Activated naive CD4-positive, alpha-beta T cell (primary cell): ENCODE measurements at places on chromosomes 5 and 9.

DNA sequence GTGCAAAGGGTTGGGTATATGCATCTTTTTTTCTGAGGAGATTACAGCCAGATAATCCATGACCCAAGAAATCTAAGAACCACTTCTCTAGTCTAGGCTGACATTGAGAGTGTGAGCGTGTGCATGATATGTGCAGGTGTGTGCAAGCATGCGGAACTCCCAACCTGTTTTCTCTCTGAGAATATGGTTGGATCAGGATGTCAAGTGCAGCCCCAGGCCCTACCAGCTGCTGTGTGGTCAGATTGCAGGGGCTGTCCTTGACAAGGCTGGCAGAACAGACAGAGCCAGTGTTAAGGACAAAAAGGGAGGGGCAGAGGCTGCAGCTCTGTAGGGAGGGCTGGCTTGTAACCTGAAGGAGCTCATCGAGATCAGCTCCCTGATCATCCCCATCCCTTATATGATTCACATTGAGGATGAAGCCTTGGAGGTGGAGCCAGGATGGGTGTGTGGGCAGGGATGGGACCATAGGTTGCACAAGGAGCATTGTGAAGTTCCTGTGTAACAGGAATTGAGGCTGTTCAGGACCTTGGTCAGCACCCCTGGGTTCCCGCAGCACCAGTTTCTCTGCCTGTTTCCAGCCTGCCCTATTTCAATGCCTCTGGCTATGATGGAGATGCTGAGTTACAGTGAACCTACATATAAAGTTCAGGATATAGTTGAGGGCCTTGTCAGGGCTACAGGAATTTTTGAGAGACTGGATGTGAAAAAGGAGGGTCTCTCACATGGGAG lies 52.6 kb upstream of the ARAP3 start:
- DNase-seq, result no peak

DNA sequence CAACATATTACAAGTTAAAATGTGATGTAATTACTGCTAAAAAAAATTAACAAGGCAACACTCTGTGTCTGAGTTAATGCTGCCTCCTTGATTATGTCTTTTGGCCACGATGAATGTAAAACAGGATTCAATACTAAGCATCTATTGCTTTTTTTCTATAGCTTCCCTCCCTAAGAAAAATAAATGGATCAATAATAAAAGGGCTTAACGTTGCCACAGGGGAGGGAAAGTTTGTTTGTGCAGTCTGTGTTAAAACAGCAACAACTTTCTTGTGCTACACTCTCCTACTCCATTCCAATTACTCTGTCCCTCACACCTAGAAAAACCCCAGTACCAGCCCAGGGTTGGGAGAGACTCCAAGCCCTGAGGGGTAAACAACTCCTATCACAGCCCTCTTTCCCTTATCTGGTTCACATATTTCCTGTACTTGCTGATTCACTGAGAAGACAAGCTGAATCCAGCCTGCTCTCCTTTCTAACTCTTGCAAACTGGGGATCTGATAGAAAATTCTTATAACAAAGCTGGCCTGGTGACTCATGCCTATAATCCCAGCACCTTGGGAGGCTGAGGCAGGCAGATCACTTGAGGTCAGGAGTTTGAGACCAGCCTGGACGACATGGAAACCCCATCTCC lies 44.8 kb downstream of the PTPN3 start:
- no peak for DNase-seq

DNA sequence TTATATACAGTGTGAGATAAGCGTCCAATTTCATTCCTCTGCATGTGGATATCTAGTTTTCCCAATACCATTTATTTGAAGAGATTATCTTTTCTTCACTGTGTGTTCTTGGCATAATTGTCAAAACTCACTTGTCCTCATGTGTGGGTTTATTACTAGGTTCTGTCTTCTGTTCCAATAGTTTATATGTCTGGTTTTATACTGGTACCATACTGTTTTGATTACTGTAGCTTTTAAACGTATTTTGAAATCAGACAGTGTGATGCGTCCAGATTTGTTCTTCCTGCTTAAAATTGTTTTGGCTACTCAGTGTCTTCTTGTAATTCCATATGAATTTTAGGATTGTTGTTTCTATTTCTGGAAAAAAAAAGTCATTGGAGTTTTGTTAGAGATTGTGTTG lies 10.2 kb downstream of the NDUFAF2 start:
- no peak for DNase-seq

DNA sequence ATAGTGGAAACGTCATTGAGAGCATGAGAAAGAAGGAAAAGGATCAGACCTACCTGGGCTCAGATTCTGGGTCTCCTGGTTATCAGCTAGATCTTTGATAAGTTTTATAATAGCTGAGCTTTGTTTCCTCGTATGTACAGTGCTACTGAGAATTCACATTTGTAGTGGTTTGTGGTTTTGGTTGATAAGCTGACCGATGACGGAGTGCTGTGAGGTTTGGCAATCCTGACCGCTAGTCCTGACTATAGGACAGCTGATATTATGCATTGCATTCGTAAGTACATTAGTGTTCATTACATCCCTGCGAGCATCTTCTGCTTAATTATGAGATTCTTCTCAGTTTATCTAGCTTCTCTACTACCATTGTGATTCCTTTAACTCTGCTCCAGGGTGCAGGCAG lies 190.7 kb upstream of the SLC27A6 start:
- no peak for DNase-seq

DNA sequence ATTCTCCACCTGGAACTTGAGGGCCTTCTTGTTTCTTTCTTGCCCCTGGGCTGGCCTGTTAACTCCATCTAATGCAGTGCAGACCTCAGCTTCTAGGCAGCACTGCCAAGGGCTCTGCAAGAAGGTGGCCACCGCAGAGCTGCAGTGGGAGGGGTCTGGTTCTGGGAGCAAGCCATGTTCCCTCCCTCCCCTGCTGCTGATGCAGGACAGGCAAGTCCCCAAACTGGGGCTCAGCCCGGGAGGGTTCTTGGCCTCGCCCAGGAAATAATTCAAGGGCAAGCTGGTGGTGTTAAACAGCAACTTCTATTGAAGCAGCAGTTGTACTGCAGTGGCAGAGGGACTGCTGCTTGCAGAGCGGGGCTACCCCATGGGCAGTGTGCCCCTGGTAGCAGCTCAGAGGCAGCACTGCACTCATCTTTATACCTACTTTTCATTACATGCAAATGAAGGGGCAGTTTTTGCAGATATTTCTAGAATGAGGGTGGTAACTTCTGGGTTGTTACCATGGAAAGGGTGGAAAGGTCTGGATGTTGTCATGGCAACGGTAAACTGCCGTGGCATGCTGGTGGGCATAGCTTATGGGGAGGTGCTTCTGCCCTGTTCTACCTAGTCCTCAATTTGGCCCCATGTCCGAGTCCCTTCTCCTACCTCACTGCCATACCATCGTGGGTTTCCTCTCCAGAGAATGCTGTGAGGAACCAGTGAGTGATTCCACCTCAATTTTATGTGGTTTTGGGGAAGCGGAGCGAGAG lies 82.1 kb downstream of the WDR41 start:
- DNase-seq, result no peak

DNA sequence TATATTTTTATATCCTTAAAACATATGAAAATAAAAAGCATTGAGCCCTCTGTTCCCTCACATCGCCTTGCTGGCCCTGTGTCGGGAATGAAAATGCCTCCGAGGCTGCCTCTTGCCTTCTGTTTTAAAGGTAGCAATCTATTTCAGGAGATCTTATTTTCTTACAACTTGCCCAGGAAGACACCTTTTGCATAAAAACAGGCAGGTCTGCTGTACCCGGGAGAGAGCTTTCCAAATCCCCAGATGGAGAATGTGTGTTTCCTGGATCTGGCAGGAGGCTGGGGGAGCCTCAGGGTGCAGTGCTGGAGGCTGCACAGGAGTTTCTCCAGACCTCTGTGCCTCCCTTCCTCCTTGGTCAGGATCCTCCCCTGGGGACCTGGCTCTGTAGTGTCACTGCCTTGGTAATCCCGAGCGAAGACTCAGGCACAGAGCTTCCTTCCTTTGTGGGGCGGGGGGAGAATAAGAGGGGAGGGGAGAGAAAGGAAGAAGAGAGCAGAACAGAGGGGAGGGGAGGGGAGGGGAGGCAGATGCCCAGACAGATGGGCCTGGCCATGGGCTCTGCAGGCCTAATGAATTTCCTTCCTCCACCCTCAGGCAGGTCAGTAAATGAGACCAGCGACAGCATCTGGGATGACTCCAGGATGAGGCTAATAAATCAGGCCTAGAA lies 104.0 kb upstream of the BOD1 start:
- DNase-seq, result no peak

DNA sequence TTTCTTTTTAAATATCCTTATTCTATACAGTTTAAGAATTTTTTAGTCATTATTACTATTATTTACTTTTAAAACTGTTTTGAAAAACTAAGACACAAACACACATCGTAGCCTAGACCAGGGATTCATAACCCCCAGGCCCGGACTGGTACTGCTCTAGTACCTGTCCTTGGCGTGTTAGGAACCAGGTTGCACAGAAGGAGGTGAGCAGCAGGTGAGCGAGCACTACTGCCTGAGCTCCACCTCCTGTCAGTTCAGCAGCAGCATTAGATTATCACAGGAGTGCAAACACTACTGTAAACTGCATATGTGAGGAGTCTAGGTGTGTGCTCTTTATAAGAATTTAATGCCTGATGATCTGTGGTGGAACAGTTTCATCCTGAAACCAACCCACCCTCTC lies 357.0 kb downstream of the PTPRD start:
- no peak for DNase-seq

GRCh38 chr9:79600466-79600865 lies 28.7 kb downstream of the TLE4 start:
- DNase-seq, result no peak

GRCh38 chr5:76733049-76733417 lies 17.1 kb downstream of the F2R start:
- DNase-seq, result no peak

DNA sequence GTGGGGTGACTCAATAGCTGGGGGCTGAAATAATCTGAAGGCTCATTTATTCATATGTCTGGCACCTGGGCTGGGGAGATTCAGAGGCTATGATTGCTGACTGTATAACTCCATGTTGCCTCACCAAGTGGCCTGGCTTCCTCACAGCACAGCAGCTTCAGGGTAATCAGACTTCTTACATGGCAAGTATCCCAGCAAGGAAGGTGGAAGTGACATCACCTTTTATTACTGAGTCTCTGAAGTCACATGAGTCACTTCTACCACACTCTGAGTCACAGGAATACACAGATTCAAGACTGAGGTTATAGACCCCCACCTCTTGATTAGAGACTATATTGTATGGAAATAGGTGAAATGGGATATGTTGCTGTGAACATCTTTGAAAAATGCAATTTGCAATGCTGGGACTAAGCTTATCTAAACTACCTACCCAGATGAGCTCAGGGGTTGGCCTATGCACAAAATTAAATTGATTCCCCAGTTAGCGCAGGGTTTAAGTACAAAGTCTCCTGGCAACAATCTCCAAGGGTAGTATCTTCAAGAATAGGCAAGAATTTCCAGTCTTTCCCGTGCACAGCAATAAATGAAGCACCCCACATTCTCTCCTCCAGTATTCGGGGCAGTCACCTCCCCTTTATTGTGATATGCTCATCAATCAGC lies 553.1 kb downstream of the LRRC70 start:
- no peak for DNase-seq

DNA sequence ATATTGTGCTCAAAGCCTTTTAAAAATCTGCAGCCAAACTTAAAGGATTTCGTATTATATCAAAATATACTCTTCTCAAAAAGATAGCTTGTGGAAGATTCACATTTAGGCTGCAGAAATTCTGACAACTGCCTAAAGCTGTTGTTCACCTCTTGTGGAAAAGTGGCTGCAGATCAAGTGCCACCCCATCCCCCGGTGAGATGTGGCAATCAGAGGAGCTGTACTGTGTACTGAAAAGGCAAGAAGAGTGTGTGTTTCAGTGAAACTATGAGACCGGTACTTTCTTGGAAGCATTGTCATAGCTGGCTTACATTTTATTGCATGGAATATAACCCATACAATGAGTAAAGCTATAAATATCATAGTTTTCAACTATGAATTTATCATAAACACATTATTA lies 64.3 kb downstream of the CDH18 start:
- no peak for DNase-seq
